ENCODE measurements at places on chromosomes 4 and X.

DNA sequence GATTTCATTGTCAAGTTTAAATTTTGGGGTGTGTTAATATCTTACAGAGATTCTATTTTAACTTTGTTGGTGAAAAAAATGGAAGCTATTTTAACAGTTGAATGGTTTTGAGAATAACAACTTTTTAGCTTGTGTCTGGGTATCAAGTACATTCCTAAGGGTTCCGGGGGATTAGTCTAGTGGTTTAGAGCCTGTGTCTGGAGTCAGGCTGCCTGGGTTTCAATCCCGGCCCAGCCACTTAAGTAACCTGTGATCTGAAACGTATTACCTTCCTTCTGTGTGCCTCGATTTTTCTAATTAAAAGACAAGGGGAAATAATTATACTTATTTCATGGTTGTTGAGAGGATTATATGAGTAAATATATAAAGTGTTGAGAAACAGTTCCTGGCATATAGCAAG, 288.6 kb upstream of the NR3C2 start:
- no peak for DNase-seq

- no peak for DNase-seq
Measured at GRCh38 chr4:100983426-100983825, 363.9 kb downstream of the PPP3CA start.

DNA sequence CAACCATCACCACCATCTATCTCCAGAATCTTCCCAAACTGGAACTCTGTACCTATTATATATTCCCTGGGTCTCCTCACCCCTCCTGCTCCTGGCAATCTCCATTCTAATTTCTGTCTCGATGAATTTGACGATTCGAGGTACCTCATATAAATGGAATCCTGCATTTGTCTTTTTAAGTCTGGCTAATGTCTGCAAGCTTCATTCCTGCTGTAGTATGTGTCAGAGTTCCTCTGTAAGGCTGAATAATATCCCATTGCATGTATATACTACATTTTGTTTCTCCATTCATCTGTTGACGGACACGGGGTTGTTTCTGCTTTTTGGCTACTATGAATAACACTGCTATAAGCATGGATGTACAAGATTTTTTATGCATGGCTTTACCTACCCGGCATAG, 19.5 kb downstream of the PRKG2 start:
- no peak for DNase-seq

- DNase-seq: no peak
Measured at GRCh38 chr4:116244771-116245170, 840.6 kb downstream of the TRAM1L1 start.

GRCh38 chr4:15242021-15242420, 185.8 kb upstream of the C1QTNF7 start:
- no peak for DNase-seq

- DNase-seq: no peak
Measured at GRCh38 chrX:73847100-73847499, 284.1 kb downstream of the CHIC1 start.

GRCh38 chr4:85527815-85528214, 52.9 kb downstream of the ARHGAP24 start:
- DNase-seq: no peak

- DNase-seq: no peak
Measured at GRCh38 chrX:344371-344901, 25.8 kb upstream of the GTPBP6 start.

- no peak for DNase-seq
Measured at GRCh38 chr4:55458164-55458563, 62.4 kb downstream of the TMEM165 start.

DNA sequence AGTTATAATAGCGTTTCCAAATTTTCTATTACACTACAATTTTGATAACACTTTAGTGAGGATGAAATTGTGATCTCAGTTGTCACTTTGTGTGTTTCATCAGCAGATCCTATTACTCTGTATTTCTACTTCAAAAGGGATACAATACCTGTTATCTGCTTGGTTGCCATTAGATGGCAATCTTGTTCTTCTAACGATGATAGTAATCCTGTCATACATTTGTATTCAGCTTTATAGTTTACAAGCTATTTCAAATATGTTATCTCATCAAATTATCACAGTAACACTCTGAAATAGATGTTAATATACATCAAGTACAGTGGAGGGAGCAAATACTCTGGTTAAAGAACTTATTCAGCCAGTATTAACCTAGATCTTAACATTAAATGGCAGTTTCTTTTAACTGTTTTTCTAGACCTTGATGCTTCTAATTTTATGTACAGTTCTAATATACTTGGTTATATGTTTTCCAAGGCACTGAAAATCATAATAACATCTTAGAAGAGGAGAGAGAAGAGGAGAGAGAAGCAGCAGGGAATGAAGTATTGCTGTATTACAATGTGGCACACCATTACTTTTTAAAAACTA, 292.0 kb downstream of the CCSER1 start:
- no peak for DNase-seq

- no peak for DNase-seq
Measured at GRCh38 chrX:110241816-110242215, 76.1 kb downstream of the AMMECR1 start.

DNA sequence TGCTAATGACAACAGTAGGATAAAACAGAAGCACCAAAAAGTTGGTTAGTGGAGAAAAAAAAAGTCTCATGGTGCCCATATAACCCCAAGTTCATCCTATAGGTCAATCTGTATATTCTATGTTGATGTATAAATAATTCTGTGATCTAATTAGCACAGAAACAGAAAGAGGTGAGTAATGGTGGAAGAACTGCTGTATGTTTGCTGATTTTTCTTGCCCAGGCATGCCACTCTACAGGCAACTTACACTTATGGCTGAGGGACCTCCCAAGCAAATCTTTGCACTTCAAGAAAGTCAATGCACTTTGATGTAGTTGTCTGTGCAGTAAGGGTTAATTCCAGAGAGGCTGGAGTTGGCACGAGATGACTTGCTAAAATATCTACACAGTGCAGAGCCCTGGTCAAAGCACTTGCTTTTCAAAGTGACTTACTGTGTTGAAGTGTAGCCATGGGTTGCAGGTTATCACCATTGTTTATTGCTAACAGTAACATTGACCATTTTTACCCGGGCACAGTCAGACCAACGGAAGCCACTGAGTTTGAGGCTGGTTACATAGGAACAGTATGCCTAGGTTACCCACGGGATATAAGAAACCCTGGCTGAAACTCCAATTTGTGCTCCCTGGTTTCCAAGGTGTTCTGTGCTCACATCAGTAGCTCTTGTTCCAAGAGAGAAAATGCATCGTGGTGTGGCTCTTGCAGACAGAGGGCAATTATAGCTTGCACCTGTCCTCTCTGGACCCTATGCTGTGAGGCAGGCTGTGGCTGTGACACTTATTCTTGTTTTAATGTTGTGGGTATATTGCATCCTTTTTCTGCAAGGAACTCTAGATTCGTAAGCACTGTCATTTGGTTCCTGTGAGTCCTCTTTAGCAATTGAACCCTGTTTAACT, 141.3 kb upstream of the FTHL17 start:
- no peak for DNase-seq

DNA sequence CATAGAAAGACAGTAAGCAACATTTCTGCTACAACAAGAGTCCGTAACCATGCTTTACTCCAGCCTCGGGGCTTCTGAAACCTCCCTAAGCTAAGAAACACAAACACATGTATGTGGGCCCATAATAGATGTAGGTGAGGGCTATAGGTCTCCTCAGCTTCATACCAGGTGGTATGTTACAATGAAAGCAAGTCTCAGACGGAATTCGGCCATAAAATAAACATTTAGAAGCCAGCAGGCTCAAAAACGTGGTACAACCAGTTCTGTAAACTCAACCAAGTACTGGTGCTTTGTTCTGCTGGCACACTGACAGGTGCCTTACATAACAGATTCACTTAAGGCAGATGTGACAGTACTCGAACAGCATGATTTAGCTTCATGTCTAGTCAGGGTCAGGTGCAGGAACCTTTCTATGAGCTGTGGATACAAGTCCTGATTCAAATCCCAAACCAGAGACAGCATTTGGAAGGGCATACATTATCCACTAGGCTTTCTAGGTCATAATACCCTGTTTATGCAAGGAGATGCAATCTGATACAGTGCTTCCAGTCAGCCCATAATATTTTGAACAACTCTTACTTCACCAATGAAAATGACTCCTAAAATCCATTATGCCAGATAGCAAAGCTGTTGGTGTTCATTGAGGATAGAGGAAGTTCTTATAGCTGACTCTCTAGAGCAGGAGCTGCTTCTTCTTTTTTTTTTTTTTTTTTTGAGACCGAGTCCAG, 113.8 kb upstream of the ENPP6 start:
- no peak for DNase-seq

DNA sequence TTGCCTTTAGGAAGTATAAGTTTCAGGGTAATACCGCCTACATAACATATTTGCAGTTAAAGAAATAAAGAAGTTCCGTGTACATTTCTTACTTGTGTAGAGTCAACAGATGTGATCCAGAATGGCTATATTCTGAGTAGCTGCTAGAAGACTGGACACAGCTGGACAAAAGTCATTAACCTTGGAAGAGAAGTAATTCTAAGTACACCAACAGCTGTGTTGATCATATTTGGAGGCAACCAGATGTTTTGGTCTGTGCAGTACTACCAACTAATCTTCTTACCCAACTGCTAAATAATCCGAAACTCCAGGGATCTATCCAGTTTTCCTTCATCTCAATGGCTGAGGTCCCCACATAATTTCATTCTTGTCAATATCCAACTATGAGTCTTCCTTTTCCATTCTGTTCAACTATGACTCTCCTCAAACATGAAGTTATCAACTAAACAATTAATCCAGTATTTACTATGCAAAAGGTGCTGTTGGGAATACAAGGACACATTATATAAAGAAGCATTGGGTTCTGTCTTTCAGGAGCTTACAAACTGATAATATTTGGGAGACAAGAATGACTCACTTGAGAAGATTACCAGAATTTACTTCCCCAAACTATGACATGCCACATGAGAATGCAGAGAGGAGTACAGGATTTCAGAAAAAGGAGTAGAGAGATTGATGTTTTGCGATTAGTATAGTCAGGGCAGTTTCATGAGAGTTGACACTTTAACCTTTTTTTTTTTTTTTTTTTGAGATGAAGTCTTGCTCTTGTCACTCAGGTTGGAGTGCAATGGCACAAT, 78.2 kb downstream of the COL4A6 start:
- DNase-seq: no peak

GRCh38 chr4:138334346-138335016, 92.3 kb upstream of the SLC7A11 start:
- DNase-seq: no peak

GRCh38 chrX:30144971-30145731, 70.2 kb upstream of the MAGEB2 start:
- DNase-seq: no peak

GRCh38 chr4:625631-626161, 323 bp downstream of the PDE6B start:
- no peak for DNase-seq

DNA sequence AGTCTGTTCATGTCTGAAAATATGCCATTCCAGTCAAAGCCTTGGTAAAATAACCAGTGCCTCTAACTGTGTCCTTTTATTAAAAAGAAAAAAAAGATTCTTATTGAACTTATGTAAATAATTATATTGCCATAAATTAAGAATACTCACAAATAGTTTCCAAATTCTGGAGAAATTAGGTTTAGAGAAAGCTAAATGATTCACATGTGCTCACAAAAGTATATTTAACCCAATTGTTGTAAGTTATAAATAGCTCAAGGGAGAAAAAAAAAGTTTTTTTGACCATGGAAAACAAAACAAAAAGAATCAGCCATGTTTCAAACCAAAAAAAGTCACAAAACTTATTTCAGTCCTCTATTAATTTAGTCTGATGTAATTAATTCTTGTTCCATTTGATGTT, 25.3 kb upstream of the HERC6 start:
- DNase-seq: no peak

GRCh38 chr4:109440948-109441347, 7.3 kb downstream of the SEC24B start:
- DNase-seq: no peak

DNA sequence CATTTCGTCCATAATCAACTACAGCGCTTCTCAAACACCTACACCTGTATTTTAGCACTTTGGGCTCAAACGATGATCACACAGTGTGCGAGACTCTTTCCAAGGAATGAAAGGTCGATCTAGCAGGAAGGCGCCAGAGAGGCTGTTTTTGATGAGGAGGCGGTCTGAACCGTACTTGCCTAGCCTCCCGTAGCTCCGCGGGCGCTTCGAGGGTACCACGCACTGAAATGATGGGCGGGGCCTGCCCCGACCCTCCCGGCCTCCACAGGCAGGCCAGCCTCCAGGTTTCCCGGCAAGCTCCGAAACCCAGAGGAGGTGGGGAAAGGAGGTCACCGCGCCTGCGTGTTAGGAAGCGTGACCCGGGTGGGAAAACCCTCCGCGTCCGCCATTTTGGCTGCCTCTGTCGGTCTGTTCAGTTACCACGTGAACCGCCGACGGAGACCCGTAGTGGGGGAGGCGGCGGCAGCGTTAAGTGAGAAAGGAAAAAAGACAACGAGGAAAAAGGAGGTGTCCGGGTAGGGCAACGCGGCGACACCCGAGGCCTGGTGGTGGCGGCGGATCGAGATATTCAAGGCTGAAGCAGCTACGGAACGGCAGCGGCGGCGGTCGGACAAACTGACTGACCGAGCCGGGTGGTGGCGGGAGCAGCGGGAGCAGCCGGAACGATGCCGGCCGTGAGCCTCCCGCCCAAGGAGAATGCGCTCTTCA, at the start of gene NAA15:
Gene NAA15, plus strand, starts transcription at position 393 of the 708 bp plus-strand sequence. Its CDS starts 273 bp downstream, at position 666.
- peak; percentile 98 for DNase-seq

DNA sequence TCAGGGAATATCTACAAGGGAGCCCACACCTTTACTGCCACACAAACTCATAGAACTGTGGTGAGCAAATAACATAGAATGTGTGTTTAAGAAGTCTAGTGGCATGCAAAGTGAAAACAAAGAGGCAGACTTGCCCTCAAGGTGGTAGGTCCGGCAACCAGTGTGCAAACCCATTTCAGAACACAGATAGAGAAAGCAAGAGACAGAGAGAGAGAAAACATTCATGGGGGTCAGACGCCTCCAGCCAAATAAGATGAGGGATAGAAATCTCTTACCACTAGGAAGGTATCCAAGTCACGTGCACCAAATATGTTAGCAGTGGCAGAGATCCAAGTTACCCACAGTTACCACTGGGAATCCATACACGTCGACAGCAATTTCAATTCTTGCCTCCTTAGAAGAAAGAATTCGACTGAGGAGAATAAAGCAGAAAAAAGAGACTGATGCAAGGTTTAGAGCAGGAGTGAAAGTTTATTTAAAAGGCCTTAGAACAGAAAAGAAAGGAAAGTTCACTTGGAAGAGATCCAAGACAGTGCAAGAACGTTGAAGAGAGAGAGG, 252.8 kb downstream of the NAP1L3 start:
- DNase-seq: no peak

- DNase-seq: no peak
Measured at GRCh38 chr4:79652232-79652631, 244.2 kb upstream of the GK2 start.

DNA sequence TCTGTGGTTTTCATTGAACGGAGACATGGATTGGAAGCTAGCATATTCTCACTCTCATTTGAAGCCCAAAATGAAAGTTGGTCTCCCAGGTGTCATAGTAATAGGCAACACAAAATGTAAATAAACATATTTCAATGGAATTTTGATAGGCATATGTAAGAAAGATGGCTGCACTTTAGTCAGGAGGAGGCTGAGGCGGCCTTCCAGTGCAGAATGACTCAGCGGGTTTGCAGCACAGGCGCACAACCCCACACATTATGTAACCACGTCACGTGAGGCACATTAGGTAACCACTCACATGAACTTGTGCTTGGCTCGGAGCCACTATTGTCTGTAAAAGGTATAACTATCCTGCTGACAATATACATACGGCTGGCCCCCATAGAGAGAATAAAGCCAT, 381.7 kb downstream of the GPAT3 start:
- no peak for DNase-seq

GRCh38 chr4:63232058-63232457, 1177.2 kb downstream of the TECRL start:
- DNase-seq: no peak

GRCh38 chr4:138263247-138263816, 21.2 kb upstream of the SLC7A11 start:
- no peak for DNase-seq

All from T-helper 1 cell (primary cell).